ENCODE measurements at places on chromosomes 2 and 18. TPM values are rescaled to one million over a fixed set of nuclear protein-coding genes. Genes with fewer than 3 reads are reported as not detected.

NAT8 gene
- total RNA-seq = not detected

HEATR5B gene
- 58.6 TPM for total RNA-seq

GRCh38 chr2:23208339-23208738 lies 176.6 kb upstream of the KLHL29 start:
- no peaks in the 10 kb centered on the region for H3K36me3 ChIP-seq
- DNase-seq = no peak
- no peak overlapping the region for H3K4me3 ChIP-seq

DNA sequence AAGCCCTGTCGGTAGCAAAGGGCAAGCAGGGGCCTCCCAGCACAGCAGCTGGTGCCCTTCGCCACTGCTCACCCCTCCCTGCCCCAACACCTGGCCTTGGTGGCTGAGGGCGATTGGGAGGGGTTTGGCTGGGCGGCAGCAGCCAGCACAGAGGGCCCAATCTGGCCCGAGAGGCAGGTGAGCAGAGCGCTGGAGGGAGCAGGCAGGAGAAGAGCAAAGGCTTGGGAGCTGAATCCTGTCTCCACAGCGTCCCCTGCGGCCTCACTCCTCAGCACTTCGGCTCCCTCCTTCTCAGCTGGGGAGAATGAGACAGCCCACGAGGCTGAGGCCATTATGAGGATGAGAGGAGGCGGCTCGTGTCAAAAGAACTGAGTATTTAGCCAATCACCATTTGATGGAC lies 74.9 kb upstream of the TAF1B start:
- H3K27ac ChIP-seq = no peak overlapping the region
- H3K27me3 ChIP-seq = no peaks in the 10 kb centered on the region
- H3K4me3 ChIP-seq = no peak overlapping the region

DNA sequence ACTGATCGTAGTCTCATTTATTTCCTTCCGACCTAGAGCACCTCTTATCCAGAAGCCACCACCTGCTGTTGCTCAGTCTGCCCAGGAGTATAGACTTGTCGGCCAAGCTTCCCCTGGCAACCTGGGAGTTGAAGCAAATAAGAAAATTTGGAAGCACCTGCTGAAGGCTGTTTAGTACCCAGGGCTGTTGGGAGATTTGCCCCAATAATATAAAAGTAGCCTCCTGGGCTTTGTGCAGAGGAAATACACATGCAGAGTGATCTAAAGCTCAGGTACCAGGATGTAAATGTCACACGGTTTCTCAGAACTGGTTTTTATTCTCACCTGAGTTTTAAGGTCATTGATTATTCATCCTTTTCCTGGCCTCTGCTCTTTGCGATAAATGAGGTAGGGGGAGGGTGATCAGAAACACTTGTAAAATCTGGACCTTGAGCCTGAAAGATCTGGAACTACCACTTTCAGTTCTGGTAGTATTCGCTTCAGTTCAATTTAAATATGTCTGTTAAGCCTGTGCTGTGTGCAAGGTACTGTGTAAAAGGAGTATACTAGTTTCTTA lies 789 bp upstream of the COX7A2L start:
- H3K27me3 ChIP-seq = no peaks in the 10 kb centered on the region
- H3K27ac ChIP-seq = no peak overlapping the region
- no peaks in the 10 kb centered on the region for H3K36me3 ChIP-seq
